ENCODE measurements at places on chromosomes 1 and 21. TPM values are rescaled to one million over a fixed set of nuclear protein-coding genes. Genes with fewer than 3 reads are reported as not detected.

Gene LRRC71
- not detected for total RNA-seq

Gene FAAH
- total RNA-seq = 0.70 TPM

Gene WNT3A
- total RNA-seq = not detected

Gene FCRL6
- total RNA-seq = not detected

Measured in smooth muscle cell of the coronary artery (primary cell).